Stimulated activated CD8-positive, alpha-beta memory T cell treated with anti-CD3 and anti-CD28 coated beads, Interleukin-12 subunit alpha, Interleukin-12 subunit beta, amount 100 ng/mL, for 1 hour (primary cell): ENCODE measurements at places on chromosomes 4 and X.

- no peak for DNase-seq
These were observed 962.6 kb downstream of the PCDH7 start for GRCh38 chr4:31682796-31683195.

DNA sequence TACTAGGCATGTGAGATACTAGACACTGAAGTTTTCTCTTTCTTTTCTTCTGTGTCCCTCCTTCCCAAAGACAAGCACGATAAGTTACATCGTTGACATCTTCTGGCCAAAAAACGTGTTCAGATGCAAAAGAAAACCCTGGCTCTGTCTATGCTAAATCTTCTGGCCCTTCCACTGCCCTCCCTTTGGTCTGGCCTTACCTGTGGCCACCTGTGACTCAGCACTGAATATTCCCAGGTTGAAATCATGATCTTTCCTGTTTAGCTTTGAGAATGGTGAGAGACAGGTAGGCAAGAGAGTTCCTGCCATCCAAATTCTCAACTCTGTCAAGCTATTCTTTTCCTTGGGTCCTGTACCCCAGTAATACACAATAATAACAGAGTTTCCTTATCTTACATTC, 12.3 kb downstream of the CLCN5 start:
- no peak for DNase-seq

- DNase-seq: no peak
These were observed 34.5 kb upstream of the ALG13 start for GRCh38 chrX:111646515-111646914.

DNA sequence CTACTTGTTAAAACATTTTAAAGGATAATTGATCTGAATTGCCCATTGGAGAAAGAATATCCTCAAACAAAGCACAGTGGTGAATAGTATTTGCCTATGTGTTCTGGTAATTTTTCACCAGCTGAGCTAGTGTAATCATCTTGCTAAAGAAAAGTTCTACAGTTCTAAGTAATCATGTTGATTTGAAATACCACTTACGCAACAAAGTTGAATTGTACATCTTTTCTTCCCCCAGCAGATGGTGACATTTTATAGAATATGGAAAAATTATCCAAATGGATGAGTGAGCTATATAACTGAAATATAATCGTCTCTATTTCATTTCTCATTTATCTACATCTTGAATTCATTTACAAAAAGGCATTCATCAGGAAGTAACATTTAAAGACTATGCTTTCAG, 9.7 kb upstream of the ZNF674 start:
- DNase-seq: no peak

- DNase-seq: no peak
These were observed 28.5 kb upstream of the RTL3 start for GRCh38 chrX:78687586-78687985.

- DNase-seq: no peak
These were observed at the start of gene ITGB1BP2 for GRCh38 chrX:71301195-71301924. TSS of gene ITGB1BP2 (plus strand) at chrX:71301750. CDS start at chrX:71301807, 57 bp downstream.

GRCh38 chrX:31298916-31299315, 227.1 kb upstream of the FTHL17 start:
- no peak for DNase-seq

DNA sequence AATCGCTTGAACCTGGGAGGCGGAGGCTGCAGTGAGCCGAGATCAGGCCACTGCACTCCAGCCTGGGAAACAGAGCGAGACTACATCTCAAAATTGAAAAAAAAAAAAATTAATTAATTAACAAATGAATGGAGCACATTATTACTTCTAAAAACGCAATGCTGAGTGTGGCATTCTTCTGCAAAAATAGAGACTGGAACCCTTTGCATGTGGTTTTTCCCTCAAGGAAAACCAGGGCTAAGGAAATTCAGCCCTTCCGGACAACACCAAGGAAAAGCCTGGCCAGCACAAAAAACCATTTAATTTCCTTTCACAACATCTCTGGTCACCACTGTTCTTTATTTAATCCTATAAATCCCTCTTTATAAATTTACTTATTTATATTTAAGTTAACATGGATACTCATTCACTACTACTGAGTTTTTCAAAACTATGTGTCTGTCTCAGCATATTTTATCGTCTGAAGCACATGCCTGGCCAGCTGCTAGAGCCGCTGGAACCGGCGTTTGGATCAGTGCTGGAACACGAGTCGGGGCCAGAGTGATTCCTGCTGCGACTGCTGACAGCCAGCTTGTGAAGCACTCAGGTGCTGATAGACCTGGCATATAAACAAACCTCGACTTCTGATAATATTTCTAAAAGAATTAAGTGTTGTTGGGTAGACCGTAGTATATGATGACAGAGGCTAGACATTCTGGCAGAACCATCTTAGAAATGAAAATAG, 84.5 kb upstream of the WWC2 start:
- DNase-seq: no peak

- DNase-seq: no peak
These were observed 85.3 kb downstream of the RTL5 start for GRCh38 chrX:72046447-72046846.

GRCh38 chr4:85430697-85431096, 44.3 kb upstream of the ARHGAP24 start:
- DNase-seq: no peak

GRCh38 chr4:166972071-166972470, 262.2 kb downstream of the SPOCK3 start:
- no peak for DNase-seq

DNA sequence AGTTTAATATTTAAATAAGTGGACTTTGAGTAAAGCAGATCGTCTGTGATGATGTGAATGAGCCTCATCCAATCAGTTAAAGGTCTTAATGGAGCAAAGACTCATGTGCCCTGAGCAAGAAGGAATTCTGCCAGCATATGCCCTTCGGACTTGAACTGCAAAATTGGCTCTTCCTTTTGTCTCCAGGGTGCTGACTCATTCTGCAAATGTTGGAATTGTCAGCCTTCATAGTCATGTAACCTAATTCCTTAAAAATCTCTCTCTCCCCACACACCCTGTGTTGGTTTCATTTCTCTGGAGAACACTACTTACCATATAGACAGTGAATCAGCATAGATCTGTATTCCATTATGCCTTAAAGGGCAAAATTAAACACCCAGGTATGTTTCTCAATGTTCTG, 609.8 kb upstream of the GALNTL6 start:
- no peak for DNase-seq

- DNase-seq: no peak
These were observed 311.1 kb upstream of the SLC7A11 start for GRCh38 chr4:138553001-138553845.

- no peak for DNase-seq
These were observed 29.1 kb upstream of the PGM2 start for GRCh38 chr4:37797374-37797773.

DNA sequence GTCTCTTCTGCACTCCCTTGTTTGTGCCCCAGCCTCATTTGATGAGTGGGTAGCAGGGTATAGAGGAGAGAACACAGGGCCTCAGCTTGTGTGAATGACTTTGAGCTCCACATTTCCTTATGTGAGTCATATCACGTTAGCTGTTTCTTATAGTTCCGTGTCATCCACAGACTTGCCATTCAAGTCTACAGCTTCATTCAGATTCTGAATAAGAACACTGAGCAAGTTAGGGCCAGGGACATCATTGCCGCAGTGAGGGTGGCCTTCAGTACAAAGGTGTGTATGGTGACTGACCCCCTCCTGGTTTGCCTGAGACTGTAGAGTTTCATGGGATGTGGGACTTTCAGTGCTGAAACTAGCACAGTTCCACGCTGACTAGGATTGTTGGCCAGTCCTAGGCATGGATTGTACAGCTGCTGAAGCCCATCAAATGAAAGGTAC, 23.6 kb downstream of the KLF3 start:
- DNase-seq: no peak

GRCh38 chrX:124337916-124338315, 5.5 kb downstream of the TEX13D start:
- DNase-seq: no peak

GRCh38 chr4:177558995-177559394, 116.8 kb upstream of the AGA start:
- DNase-seq: no peak

- DNase-seq: no peak
These were observed 954.3 kb downstream of the PCDH7 start for GRCh38 chr4:31674313-31674947.

DNA sequence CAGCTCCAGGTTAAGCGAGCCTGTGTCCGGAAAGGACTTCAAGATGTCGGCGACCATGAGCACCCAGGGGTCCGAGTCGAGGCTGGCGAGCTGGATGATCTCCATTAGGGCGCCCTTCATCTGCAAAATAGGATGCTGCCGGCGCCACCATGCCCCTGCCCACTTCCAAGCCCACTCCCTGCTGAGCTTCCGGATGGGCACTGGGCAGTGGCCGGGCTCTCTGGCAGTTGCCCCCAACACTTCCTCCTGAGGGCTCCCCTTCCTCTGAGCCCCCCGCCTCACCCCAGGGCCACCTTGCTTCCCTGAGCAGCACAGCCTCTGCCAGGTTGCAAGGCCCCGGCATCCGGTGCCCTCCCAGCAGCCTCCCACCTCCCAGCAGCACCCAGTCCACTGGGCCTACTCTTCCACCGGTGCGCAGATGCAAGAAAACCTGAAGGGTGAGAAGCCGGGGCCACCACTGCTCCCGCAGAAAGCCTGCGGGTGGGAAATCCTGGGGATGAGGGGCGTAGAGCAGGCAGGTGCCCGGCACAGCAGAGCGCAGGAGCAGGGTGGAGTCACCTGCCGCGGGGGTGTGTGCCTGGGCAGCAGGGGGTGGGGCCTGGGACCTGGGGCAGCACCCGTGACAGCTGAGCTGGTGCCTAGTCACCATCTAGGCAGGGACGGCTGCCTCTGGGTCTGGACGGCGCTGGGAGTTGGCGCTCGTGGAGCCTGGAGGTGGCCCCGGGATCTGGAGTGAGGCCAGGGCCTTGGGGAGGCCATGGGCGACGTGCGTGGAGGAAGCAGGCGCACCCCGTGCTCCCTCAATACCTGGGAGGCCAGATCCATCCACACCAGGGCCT, 17.0 kb downstream of the NELFA start:
- DNase-seq: no peak

DNA sequence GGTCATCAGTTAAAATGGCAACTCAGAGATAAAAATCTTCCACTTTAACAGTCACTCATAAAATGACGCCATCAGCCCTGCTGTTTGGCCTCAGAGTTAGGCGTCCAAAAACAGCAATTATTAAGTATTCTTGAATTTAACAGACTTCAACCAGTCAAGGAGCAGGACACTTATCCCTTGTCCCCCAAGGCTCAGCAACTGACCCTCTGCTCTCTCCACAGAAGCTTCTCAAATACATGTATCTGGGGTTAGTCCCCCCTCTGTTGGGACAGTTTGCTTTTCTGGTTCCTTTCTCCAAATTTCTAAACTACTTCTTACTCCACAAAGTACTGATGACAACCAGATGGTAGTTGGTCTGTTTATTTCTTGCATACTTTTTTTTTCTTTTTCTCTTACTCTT, 54.4 kb downstream of the SOD3 start:
- no peak for DNase-seq

- no peak for DNase-seq
These were observed 64.5 kb downstream of the ANXA3 start for GRCh38 chr4:78616046-78616498.

GRCh38 chrX:13697976-13698375, 9.0 kb downstream of the RAB9A start:
- no peak for DNase-seq

- no peak for DNase-seq
These were observed 35.6 kb downstream of the LIMCH1 start for GRCh38 chr4:41573502-41574001.

DNA sequence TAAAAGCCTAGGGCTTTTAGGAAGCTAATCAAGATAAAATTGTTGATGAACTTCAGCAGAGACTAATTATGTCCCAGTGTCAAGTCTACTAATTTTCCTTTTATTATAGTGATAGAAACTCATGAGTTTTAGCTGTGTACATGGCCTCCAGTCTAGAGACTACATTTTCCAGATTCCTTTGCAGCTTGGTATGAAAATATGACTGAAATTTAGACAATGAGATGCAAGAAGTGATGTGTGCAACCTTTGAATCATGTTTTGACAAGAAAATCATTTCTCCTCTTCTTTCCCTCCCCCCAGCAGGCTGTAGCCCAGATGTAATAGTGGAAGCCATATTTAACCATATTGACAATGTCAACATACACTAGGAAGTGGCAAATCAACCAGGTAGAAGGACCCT, 30.3 kb upstream of the IL13RA2 start:
- no peak for DNase-seq

- DNase-seq: no peak
These were observed 43.4 kb downstream of the OSTC start for GRCh38 chr4:108693819-108694218.

DNA sequence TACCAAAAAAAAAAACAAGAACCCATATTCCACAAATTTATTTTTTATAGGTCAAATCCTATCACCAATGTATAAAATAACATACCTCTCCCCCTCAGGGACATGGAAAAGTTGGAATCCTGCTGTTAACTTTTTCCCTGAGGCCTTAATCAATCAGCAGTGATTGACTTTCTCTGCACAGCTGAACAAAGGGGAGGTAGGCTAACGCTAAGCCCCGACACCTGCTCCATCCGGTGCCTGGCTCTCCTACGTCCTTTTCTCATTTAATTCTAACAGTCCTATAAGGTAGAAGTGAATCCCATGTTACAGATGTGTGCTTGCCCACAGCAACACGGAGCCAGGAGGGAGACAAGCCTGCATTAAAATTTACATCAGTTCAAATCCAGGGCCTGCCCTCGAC, 2.8 kb downstream of the CENPU start:
- DNase-seq: no peak

GRCh38 chr4:6002492-6002833, 15.8 kb downstream of the C4orf50 start:
- DNase-seq: no peak

GRCh38 chrX:23380581-23380980, 45.9 kb downstream of the PTCHD1 start:
- DNase-seq: no peak

DNA sequence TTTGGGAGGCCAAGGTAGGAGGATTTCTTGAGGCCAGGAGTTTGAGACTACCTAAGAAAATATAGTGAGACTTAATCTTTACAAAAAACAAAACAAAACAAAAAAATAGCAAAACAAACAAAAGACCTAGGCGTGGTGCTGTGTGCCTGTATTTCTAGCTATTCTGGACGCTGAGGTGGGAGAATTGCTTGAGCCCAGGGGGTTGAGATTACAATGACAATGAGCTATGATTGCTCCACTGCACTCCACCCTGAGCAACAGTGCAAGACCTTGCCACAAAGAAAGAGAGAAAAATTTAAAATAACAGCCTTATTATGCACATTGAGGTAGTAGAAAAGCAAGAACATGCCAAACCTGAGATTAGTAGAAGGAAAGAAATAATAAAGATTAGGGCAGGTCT, 657.7 kb downstream of the PDHA2 start:
- no peak for DNase-seq

DNA sequence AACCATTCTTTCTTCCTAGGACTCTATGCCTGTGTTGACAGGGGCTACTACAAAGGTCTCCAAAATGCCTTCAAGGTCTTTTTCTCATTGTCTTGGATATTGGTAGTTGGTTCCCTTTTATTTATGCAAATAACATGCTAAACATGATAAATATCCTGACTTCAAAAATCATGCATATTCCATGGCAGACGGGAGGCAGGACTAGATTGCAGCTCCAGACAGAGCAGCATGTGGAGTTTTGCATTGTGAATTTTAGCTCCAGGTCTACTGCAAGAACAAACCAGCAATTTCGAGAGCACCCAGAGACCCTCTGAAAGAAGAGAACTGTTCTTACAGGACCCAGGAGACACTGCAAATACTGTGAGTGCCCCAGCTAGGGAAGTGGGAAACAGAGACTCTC, 254.9 kb downstream of the RCHY1 start:
- no peak for DNase-seq
